ENCODE measurements at places on chromosomes 16 and 17. TPM values are rescaled to one million over a fixed set of nuclear protein-coding genes. Genes with fewer than 3 reads are reported as not detected.

Gene CD300A
- total RNA-seq = 8.5 TPM

Gene JUP
- 21.2 TPM for total RNA-seq

Gene HOXB8
- 0.93 TPM for total RNA-seq

Gene NPIPA8
- total RNA-seq = 18.8 TPM

Gene SLC5A10
- total RNA-seq = not detected

Gene RNF112
- 8.4 TPM for total RNA-seq

Gene TPSAB1
- total RNA-seq = 12.2 TPM

Gene RNF167
- 62.7 TPM for total RNA-seq

Gene NUP93
- 54.7 TPM for total RNA-seq

Gene CES3
- total RNA-seq = 0.10 TPM

Gene CMTM2
- total RNA-seq = not detected

Gene TMEM235
- not detected for total RNA-seq

Gene SDR42E2
- not detected for total RNA-seq

Gene MYH11
- 1,932 TPM for total RNA-seq

Gene CASKIN2
- 57.6 TPM for total RNA-seq

Gene SAMD14
- 6.6 TPM for total RNA-seq

Gene ITFG1
- total RNA-seq = 43.7 TPM

Gene LPO
- not detected for total RNA-seq

Gene RNF157
- 1.9 TPM for total RNA-seq

Gene PLLP
- total RNA-seq = 1.7 TPM

Gene PROCA1
- 2.1 TPM for total RNA-seq

Gene SLC52A1
- total RNA-seq = 0.14 TPM

Gene EXOC3L1
- total RNA-seq = 1.6 TPM

Gene OR1F1
- not detected for total RNA-seq

Gene SLC16A13
- 1.6 TPM for total RNA-seq

Gene KRTAP2-3
- not detected for total RNA-seq

Gene GLYR1
- 72.3 TPM for total RNA-seq

All from posterior vena cava (tissue), 2 donors.